HEK293T (cell line): ENCODE measurements at places on chromosomes 2 and 18.

- no peak for DNase-seq
Observed at GRCh38 chr18:13934058-13934457, 18.7 kb upstream of the MC2R start.

DNA sequence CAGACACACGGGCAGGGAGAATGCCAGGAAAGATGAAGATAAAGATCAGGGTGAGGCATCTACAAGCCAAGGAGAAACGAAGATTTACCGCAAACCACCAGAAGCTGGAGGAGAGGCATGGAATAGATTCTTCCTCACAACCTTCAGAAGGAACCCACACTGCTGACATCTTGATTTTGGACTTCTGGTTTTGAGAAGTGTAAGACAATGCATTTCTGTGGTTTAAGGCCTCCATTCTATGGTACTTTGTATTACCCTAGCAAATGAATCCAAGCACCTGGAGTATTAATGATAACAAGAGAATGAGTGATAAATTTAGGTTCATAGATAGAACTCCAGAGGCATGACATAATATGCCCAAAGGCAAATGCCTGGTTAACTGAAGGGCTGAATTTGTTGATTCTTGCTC lies 11.8 kb upstream of the FN1 start:
- no peak for DNase-seq

DNA sequence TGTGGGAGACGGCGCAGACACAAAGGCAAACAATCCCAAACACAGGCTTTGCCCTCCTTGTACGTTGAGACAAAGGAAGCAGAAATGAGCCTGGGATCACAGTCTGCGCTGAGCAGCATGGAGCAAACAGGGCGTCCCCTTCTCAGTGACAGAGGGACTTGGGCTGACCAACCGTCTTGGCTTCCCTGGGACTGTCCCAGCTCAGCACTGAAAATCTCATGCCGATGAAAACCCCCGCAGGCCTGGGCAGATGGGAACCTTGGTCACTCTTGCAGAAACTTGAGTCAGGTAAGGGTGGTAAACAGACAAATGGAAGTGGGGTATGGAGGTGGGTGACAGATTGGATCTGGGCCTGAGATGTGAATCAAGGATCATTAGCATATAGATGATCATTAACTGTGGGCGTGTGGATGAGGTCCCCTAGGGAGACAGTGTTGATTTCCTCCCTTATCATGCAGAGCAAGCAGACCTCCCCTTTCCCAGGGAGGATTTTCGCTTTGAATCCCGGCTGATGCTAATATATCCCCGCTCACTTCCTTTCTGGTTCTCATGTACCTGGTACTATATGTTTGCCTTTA lies 19.1 kb upstream of the SH3BP4 start:
- no peak for DNase-seq

DNA sequence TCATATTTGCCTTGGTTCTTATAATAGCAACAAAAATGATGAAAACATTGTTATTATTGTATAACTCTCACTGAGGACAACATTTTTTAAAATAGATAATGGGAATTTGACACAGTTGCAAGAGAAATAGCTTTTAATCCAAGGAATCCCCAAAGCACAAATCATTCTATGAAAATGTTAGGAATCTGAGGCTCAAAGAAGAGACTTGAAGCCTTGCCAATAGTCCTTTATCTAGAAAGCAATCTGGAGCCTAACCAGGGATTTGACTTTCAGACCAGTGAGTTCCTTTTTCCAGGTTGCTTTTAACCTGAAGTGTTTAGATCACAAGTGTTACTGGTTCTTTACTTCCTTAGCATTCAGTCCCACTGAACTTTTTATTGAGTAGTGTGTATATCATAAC lies 574.5 kb upstream of the ZEB2 start:
- DNase-seq = no peak

DNA sequence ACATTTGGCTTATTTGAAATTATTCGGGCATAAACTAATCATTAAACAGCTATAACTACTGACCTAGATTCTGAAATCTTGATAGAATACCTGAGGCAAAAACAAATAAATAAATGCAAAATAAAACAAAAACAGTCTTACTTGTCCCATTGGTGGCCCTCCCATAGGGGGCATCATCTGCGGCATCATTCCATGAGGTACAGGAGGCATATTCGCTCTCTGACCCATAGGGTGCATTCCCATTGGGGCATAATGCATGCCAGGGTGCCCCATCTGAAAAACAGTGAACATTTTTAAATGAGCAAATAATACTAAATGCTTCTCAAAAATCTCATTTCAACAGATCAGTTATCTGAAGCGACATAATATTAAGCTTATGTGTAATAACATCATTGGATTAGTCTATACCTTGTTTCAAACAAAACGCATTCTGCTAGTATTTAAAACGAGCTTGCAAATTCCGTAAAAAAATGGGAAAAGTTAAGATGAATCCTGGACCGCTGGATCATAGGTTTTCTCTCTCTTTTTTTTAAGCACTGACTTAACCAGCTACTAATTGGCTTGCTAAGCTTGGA lies 1.3 kb downstream of the PRPF40A start:
- DNase-seq = peak; percentile 34

DNA sequence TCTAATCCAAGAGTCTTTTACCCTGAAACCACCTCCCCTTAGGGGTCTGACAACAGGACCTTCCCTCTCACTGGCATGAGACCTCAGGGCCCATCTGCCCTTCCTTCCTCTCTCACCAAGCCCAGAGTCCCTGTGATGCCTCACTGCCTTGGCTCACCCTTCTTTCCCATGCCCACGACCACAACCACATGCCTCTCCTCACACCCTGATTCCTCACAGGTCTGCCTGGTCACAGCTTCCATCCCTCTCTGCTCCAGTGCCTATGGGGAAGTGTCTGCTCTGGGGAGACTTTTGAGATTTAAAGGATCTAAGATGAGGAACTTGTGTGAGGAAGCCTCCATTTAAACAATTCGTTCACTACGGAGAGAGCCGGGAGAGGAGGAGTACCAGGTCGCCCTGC lies 98.9 kb upstream of the SH3BP4 start:
- no peak for DNase-seq

DNA sequence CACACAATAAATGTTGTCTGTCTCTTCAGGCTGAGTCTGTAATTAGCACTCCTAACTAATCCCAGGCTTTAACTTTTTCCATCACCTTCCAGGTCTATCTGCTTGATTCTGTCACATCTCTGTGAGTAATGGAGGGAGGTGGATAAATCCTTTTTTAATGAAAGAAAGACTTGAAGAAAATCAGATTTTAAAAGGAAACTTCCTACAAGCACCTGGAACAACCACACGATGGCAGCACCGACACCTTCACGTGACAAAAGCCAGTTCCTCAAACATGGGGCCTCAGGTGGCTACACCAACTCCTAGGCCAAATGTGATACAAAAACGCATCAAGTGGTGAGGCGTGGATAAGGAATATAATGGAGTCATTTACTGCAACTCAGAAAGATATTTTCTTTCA lies 41.8 kb downstream of the TGFBRAP1 start:
- peak; percentile 57 for DNase-seq

- DNase-seq = no peak
Observed at GRCh38 chr2:12167525-12168317, 421.3 kb downstream of the LPIN1 start.

- DNase-seq = no peak
Observed at GRCh38 chr2:42359304-42359964, 1.6 kb downstream of the COX7A2L start.

DNA sequence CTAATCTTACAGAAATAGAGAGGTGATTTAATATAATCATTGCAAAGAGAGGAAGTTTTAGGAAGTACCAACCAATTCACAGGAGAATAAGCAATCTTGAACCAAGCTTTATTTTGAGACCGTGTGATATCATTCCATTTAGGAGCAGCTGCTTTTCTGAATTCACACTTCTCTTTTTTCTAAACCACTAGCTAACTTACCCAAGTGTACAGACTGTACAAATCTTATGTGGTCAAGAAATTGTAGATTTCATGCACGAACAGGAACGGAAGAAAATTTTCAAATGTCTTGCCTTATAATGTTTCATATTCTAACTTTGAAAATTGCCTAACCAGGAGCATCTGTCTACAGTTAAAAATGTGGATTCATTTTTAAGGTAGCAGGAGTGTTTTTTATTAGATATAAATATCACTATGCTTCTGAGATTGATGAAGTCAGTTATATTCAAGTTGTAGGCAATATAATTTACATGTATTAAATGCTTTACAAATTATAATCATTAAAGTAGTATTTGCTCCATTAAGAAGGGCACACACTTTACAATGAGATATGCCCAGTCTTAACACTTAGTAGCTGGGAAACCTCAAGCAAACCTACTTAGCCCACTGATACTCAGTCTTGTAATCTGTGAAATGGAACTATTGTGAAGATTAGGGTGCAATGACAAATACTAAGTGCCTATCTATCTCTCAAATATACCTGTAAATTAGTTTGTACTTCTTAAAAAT lies 302.2 kb upstream of the STON1 start:
- DNase-seq = no peak

- DNase-seq = no peak
Observed at GRCh38 chr18:80202264-80202998, 44.9 kb downstream of the PARD6G start.

- no peak for DNase-seq
Observed at GRCh38 chr2:123928358-123928757, 96.7 kb upstream of the CNTNAP5 start.

DNA sequence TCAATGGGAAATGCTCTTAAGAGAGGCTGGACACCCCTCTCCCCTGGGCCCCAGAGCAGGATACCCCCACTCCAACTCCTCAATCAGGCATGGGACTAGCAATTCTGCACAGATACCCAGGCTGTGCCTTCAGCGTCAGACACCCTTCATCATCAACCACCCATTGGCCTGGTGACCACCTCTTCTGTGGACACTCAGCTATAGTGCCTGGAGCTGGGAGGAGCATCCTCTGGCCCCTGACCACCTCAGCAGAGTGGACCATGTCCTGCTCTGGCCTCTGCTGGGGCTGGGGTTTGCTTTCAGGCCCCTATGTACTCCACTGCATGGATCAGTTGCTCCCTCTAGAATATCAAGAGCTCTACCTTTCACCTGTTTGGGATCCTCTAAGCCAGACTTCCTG lies 35.1 kb downstream of the TGFA start:
- no peak for DNase-seq

GRCh38 chr2:9006368-9006767 lies 2.9 kb upstream of the MBOAT2 start:
- no peak for DNase-seq

GRCh38 chr18:75185460-75185859 lies 23.5 kb downstream of the PTGR3 start:
- no peak for DNase-seq

DNA sequence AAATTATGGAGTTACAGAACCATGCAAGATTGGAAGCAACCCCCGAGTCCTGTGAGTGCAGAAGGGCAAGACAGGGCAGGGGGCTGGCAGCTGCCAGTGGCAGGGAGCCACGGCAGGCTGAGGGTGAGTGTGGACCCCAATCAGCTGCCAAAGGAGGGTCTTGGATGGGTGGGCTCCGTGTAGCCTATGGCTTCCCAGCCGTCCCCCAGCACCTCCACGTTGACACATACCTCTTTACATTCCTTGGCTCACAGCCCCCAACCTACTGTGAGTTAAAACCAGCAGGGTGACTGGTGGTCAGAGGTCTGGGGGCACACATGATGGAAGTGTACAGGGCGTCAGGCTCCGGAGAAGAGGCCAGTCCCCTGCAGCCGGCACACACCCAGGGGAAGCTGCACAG lies 60.9 kb upstream of the SALL3 start:
- no peak for DNase-seq

GRCh38 chr2:46422717-46423394 lies 56.5 kb upstream of the TMEM247 start:
- no peak for DNase-seq

GRCh38 chr2:63399156-63399555 lies 189.1 kb downstream of the WDPCP start:
- no peak for DNase-seq

GRCh38 chr2:62408241-62408677 lies 97.7 kb downstream of the TMEM17 start:
- no peak for DNase-seq

- DNase-seq = no peak
Observed at GRCh38 chr18:55419132-55419946, 168.7 kb downstream of the TCF4 start.
